ENCODE measurements at places on chromosomes 12 and 14. TPM values are rescaled to one million over a fixed set of nuclear protein-coding genes. Genes with fewer than 3 reads are reported as not detected.

GRCh38 chr14:106094654-106095189 is 568.3 kb downstream of the TMEM121 start:
- DNase-seq = no peak

- DNase-seq = no peak
Observed at GRCh38 chr14:89470401-89470800, 53.4 kb upstream of the FOXN3 start.

DNA sequence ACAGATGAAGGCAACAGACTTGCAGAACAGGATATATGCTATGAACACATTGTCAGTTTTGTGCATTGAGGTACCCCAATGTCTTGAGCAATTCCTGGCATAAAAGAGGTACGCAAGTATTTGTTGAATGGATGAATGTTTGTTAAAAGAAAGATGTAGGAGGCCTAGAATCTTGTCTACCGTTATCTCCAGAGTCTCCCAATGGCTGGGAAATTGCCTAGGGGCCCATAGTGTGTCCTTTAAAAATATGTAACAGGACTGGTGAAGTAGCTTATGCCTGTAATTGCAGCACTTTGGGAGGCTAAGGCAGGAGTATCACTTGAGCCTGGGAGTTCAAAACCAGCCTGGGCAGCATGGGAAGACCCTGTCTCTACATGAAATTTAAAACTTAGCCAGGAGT is 20.4 kb upstream of the SPTSSA start:
- DNase-seq = no peak

DNA sequence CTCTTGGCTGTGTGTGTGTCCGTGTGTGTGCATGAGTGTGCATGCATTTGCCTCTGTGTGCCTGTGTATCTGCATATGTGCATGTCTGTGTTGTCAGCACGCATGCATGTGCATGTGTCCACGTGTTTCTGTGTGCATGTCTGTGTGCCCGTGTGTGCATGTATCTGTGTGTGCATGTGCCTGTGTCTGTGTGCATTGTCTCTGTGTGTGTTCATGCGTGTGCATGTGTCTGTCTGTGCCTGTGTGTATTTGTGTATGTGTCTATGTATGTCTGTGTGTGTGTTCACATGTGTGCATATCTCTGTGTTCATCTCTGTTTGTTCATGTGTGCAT is 1.1 kb upstream of the GALNT9 start:
- no peak for DNase-seq

GRCh38 chr14:91185721-91186120 is 58.8 kb downstream of the GPR68 start:
- DNase-seq = no peak

- no peak for DNase-seq
Observed at GRCh38 chr14:96905825-96906224, 108.6 kb downstream of the VRK1 start.

GRCh38 chr12:10661338-10661737 is 12.5 kb downstream of the STYK1 start:
- no peak for DNase-seq

GRCh38 chr12:56021889-56022497 is 1.1 kb downstream of the IKZF4 start:
- no peak for DNase-seq

DNA sequence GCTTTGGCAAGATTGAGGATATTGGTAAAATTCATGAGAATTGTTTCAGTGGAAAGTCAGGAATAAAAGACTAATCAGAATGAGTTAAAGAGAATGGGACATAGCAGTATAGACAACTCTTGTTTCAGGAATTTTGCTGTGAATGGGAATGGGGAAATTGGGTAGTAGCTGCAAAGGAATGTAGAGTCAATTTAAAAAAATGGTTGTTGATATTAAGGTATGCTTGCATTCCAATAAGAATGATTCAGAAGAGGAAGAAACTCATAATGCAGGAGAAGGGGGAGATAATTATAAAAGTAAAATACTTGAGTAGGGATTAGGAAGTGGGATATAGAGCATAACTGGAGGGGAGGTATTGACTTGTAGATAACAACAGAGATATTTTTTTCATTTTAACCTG is 40.7 kb downstream of the MNAT1 start:
- no peak for DNase-seq

GRCh38 chr12:7581625-7582024 is 78.0 kb upstream of the CD163 start:
- no peak for DNase-seq

- no peak for DNase-seq
Observed at GRCh38 chr14:82029038-82029437, 495.4 kb upstream of the SEL1L start.

DNA sequence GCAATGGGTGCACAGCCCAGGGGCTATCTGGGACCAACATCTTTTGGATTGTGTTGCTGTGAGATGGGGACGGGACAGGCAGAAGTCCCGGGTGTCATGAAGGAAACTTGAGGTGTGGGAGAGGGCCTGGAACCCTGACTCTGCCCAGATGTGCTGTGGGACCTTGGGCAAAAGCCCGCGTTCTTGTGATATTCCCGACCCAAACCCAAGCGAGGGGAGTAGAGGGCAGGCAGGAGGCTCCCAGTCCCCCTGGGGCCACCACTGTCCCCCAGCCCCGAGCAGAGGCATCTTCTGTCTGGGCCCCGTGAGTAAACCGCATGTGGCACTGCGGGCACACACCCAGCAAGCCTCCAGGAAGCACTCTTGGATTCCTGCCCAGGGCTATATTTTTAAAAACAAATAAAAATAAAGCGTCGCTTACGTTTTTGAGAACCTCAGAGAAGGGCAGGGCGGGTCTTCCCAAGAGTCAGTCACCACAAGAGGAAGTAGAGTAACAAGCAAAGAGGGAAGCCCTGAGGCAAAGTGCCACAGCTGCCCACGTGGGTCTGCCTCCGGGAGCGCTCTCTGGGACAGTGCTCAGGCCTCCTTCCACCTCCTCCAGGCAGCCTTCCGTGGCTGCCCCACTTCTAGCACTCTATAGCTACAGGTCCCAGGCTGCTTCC is 39.5 kb downstream of the BEGAIN start:
- no peak for DNase-seq

GRCh38 chr14:49641697-49642129 is 6.7 kb upstream of the DNAAF2 start:
- DNase-seq = no peak

DNA sequence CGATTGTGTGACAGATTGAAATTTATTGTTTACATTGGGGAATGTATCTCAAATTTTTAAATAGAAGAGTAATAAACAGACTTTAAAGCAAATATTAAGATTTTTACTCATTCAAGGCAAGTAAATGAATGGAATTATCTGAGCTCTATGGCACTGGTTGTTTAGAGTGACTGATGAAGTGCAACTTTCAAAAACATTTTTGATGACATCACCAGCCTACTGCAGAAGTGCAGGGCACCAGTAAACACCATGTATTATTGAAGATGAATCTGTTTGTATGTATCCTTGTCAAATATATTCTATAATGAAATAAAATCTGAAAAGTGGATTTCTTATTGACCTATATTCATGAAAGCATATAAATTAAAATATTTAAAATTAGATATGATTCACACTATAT is 124.0 kb upstream of the EVL start:
- DNase-seq = no peak

- no peak for DNase-seq
Observed at GRCh38 chr14:105424861-105425260, 5.2 kb downstream of the MTA1 start.

DNA sequence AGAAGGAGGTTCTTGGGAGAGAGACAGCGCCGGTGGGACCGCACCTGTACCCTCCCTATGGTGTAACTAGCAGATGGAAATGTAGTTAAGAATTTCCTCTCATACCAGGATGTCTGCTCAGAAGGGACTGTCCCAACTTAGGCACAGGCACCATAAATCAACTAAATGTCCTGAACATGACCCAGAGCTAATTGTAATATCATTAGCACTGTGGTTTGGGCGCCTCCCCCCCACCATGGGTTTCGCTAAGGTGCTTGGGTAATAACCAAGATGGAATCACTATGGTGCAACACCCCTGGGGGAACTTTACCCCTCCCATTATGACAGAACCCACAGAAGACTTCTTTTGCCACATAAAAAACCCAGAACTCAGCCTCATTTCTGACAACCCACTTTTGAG is 15.9 kb downstream of the ZNF641 start:
- DNase-seq = no peak

DNA sequence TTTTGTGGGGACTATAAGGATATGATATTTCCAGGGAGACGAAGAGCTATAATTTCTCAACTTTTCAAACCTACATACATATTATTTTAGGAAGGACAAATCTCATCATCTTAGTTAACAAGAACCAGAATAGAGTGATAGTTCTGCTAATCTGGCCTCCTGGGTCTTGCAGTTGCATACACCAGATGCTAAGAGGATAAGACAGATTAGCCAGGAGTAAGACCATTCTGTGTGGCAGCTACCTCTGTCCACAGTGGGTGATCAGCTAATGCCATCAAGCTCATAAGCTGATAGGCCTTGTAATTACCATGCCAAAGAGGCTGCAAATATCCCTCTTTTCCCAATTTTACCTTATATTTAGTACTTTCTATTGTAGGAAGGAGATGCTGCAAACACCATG is 776.8 kb downstream of the NRXN3 start:
- no peak for DNase-seq

DNA sequence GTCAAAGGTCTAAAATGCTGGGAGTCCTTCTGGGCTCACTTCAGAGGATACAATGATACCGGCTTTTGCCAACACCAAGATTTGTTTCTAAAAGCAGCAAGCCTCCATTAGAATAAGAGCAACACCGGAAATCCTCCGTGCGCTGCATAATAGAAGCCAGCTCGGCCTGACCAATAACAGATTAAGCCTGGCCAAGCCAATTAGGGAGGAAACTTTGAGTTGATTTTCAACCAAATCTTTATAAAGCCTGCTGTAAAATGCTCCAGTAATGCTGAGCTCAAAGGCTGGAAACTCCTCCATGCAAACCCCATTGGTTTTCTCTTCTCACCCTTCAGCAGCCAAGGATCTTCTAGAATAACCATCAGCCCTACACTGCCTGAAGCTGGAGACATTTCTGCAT is 150.1 kb downstream of the NTF3 start:
- DNase-seq = no peak

- DNase-seq = peak; percentile 47
Observed at GRCh38 chr12:95218150-95219133, 835 bp downstream of the VEZT start.

DNA sequence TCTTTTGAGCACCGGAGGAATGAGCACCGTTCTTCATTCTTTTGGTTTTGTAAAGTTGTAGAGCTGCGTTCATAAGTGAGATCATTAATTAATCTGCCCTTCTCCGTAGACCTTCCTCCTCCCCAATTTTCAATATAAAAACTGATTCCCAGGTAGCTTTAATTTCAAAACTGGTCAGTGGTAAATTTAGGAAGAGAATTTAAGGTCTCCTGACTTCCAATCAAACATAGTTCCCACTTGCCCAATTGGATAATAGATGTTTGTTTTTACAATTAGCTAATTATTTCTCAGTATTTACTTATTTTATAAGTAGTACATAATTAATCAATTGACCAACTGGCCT is 27.2 kb upstream of the YBX3 start:
- no peak for DNase-seq

DNA sequence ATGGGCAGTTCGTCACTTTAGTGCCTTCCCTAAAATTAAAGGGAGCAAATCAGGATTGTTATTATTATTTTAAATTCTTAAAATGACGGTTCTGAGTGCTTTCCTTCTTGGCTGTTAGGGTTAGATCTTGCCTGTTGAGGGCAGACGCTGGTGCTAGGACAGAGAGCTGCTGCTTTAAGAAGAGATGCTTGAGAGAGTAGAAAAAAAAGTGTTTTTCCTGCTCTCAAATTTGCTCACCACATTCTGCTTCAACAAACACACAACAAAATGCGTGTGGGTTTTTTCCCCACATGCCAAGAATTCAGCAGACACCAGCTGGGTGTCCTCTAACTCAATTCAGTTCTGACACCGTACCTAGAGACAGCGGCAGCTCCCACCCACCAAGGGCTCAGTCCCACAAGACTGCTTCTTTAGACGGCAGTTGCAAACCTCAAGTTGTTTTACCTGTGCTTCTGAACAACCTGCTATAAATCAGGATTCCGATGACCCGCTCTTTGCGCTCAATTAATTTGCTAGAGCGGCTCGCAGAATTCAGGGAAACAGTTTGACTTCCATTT is 75.8 kb upstream of the RIN3 start:
- no peak for DNase-seq

- DNase-seq = no peak
Observed at GRCh38 chr12:97751704-97752103, 289.1 kb downstream of the RMST start.

DNA sequence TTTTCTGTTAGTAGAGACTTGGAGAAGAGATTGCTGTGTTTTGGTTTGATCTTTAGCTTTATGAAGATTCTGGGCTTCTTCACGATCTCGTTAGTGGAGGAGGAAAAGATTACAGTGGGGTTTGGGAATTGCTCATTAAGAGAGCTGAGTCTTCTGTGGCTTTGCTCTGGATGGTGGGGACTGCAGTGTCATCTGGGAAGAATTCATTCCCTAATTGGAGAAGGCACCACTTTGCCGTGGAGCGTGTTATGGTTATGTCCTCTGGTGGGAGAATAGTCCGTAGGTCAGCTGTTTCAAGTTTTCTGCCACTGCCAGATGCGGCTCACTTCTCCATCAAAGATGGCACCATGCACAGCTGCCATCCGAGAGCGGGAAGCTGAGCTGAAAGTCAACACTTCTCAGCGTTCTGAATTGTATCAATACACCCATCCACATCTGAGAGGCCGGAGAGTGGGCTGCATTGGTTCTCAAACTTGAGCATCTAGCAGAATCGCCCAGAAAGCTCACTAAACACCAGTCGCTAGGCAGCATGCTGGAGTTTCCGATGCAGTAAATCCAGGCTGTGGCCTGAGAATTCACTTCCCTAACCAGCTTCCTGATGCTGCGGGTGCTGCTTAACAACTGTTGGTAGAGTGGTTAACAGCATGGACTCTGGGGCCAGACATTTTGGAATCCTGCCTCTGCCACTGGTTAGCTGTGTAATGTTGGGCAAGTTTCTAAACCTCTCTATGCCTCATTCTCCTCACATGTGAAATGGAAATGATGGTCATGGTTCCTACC is 117.8 kb downstream of the PLXNC1 start:
- DNase-seq = no peak

GRCh38 chr14:90616881-90617280 is 199.3 kb downstream of the TTC7B start:
- no peak for DNase-seq

The ASB2 gene
- 58.6 TPM for total RNA-seq

The LRRC9 gene
- not detected for total RNA-seq

The PAX9 gene
- total RNA-seq = not detected

The PCED1B gene
- 1.5 TPM for total RNA-seq

The TAS2R14 gene
- not detected for total RNA-seq

The DDIT3 gene
- total RNA-seq = 0.64 TPM

The OTUB2 gene
- 0.21 TPM for total RNA-seq

The NOPCHAP1 gene
- 31.9 TPM for total RNA-seq

The TAC3 gene
- total RNA-seq = not detected

The ACSM4 gene
- not detected for total RNA-seq

The RIMBP2 gene
- total RNA-seq = not detected
